GM13977 (cell line): ENCODE measurements at places on chromosomes 4 and X.
A peak's percentile ranks its signal among the peaks of the same experiment; 100 is the strongest.

- DNase-seq = no peak
These were observed 313.9 kb upstream of the SPANXN4 start for GRCh38 chrX:142711796-142712290.

DNA sequence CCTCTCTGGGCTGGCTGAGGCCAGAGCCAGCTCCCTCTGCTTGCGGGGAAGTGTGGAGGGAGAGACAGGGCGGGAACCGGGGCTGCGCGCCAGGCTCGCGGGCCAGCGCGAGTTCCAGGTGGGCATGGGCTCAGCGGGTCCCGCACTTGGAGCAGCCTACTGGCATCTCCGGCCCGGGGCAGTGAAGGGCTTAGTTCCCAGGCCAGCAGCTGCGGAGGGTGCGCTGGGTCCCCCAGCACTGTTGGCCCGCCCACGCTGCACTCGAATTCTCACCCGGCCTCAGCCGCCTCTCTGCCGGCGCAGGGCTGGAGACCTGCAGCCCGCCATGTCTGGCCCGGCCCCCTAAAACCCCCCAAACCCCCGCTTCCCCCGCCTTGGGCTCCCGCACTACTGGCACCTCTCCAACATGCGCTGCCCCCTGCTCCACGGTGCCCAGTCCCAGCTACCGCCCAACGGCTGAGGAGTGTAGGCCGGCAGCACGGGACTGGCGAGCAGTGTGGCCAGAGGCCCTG lies 33.8 kb upstream of the FAT4 start:
- DNase-seq = no peak

GRCh38 chr4:177256950-177257349 lies 52.7 kb upstream of the NEIL3 start:
- no peak for DNase-seq

DNA sequence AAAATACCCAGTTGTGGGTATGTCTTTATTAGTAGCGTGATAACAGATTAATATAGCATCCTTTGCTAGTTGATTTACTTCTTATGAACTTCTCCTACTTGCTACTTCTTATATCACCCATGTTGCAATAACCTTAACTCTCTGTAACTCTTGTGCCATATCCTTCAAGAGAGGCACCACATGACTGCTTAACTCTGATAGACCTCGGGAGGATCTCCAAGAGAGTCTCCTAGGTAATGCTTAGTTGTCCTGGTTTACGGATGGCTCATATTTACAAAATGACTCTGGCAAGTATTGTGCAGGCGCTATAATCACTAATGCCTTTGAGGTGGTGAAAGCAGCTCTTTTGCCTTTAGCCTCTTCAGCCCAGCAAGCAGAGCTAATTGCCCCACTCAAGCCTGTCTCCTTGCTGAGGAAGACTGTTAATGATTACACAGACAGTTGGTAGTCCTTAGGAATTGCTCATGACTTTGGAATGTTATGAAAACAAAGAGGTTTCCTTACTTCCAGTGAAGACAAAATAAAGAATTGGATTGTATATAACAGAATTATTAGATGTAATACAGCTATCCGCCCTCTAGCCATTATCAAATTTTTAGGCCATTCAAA lies 1305.8 kb downstream of the PCDH7 start:
- no peak for DNase-seq

DNA sequence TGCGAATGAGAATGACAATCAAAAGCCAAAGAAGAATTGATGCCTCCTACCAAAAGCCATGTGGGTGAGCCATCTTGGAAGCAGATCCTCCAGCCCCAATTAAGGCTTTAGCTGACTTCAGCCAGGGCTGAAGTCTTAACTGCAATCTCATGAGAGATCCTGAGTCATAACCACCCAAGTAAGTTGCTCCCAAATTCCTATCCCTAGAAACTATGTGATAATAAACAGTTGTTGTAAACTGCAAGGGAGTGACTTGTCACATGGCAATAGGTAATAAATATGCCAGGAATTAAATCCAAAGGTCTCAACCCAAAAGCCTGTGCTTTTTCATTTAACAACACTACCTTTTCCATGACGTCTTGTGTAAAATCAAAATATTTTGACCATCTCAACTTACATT lies 154.2 kb upstream of the TBL1X start:
- no peak for DNase-seq

GRCh38 chrX:133888984-133889383 lies 96.4 kb downstream of the GPC3 start:
- DNase-seq = no peak

DNA sequence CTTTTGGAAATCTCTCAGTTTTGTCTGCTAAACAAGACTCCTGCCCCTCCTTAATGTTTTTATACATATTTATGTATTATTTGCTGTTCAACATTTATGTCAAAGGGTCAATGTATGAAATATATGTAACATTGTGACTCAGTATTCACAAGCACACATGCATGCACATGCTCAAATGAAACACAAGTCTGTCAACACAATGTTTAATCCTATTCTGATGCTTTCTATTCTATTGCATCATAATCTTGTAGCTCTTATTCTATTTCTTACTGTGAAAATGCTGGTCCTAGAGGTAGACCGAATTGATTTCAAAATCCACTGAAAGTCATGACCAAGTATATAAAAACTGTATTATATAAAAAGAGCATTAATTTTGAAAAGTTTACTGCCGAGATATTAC lies 1463.3 kb downstream of the C4orf33 start:
- no peak for DNase-seq

DNA sequence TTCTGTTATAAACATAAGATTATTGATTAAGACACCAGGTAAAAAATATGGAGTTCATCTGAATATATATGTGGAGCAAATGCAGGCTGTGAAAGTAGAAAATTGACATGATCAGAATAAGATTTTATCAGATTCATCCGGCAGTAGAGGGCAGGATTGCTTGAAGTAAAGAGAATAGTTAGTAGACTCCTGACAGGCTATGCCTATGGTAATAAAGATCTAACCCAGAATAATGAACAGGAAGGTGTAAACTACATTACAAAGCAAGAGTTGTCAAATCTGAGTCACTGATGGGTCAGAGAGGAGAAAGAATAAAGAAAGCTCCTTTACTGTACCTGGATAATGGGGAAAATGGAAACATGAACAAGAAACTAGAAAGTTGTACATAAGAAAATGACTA lies 20.8 kb upstream of the TMEM184C start:
- peak; percentile 17 for DNase-seq

GRCh38 chr4:171639540-171639939 lies 173.7 kb upstream of the GALNTL6 start:
- DNase-seq = peak; percentile 24

- no peak for DNase-seq
These were observed 41.5 kb downstream of the QRFPR start for GRCh38 chr4:121339307-121339706.

- no peak for DNase-seq
These were observed 8.0 kb downstream of the SLC9A7 start for GRCh38 chrX:46750889-46751288.

GRCh38 chr4:184815046-184815877 lies 10.5 kb downstream of the ACSL1 start:
- peak; percentile 79 for DNase-seq

GRCh38 chrX:52265713-52266112 lies 81.0 kb downstream of the MAGED4 start:
- no peak for DNase-seq

- DNase-seq = no peak
These were observed 25.2 kb upstream of the ANAPC4 start for GRCh38 chr4:25351777-25352416.

DNA sequence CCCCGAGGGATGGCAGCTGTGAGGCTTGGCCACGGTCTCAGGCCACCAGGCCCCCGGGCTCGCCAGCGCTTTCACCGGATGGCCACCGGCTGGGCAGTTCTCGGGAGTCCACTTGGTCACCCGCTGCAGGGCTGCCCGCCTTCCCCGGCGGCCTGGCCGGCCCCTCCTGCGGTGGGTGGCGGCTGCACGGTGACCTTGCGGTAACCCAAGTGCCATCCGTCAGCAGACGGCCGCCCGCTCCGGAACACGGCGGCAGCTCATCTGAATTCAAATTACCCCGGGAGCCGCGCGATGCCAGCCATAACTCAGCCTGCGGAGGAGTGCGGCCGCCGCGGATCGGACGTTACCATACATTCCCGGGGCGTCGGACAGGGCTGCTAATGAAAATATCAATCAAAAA lies 60.7 kb downstream of the FAM53A start:
- no peak for DNase-seq

DNA sequence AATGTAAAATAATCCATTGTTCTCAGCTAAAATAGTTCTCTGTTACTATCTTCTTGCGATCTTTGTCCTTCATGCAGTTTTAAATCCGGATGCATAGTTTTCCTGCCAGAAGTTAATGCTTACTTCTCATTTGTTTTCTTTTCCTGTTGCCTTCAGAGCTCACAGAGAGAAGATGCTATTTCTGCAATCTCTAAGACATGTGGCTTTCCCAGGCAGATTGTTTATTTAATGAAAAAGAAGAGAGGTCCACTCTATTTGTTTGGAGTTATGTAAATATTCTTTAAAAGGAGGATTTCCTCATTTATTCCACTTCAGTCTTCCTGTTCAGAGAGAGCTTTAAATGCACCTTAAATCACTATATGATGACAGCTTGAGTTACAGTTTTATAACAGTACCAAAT lies 39.3 kb upstream of the HPGD start:
- no peak for DNase-seq

DNA sequence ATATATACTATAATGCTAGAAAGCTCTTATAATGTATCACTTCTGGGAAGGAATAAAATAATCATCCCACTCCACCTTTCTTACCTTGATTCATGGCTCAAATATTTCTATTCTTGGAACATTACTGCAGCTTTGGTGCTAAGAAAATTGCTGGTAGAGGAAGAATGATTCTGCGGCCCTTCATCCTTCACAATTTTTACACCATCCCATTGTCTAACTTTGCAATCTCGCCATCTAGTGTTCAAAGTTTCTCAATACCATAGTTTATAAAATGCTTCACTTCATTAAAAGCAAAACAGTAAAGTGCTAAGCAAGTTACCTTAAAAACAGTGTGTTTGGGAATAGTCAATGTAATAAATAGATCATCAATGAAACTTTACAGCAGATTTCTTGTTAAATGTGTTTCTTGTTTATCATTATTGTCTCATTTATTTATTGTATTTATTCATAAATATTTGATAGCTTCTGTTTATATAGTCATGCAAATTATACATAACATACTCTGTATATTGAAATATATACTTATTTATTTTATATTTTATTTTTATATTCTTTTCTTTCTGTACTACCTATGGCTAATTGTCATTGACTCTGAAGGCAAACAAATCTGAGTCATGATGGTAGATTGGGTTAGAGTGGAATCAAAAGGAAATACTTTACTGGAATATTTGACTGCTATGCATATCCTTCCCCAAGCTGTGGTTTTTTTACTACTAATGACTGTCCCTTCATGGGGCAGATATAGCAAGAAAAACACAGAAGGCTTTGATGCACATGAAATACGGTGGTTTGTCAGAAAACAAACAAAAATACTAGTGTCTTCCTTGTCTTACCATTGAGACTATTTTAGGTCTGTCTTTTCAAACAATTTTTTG lies 390.7 kb downstream of the MAPK10 start:
- DNase-seq = peak; percentile 27

GRCh38 chr4:166460769-166461550 lies 587.9 kb downstream of the TLL1 start:
- DNase-seq = no peak

- DNase-seq = no peak
These were observed 167.5 kb upstream of the SLC7A11 start for GRCh38 chr4:138409670-138410069.

DNA sequence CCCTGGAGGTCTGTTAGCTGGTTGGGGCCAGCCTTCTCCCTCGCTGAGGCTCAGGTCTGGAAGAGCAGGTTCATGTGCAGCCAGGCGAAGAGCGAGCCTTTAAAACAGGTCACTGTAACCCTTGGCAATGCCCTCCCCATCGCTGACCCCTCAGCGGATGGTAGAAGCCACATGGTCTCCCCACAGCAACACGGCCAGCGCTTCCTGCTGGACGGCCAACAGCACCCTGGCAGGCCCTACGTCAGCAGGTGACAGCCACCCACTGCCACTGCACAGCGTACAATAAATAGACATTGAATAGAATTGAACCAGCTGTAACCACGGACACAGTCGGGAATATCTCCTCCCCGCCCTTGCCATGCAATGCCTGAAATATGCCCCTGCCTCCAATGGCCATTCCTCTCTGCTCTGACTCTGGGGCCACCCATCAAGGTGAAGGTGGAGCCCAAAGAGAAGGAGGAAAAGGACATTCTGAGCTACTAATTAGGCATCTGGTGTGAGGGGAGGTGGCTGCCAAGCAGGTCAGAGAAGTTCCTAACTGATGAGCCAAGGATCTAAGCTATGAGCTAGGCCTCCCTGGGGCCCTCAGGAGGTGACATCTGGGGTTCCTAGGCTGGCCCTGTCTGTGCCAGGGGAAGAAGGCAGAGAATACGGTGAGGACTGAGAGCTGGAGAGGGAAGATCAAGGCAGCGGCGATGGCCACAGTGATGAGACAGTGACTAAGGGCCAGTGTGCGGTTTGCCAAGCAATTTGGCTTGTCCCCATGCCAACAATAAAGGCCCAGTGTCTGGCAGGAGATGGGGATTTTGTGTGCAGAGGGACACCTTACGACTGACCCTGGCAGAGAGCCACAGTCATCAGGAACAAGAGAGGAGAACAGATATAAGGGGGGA lies 202.3 kb downstream of the BCOR start:
- no peak for DNase-seq

GRCh38 chr4:80192937-80193336 lies 4.4 kb upstream of the PRDM8 start:
- no peak for DNase-seq

DNA sequence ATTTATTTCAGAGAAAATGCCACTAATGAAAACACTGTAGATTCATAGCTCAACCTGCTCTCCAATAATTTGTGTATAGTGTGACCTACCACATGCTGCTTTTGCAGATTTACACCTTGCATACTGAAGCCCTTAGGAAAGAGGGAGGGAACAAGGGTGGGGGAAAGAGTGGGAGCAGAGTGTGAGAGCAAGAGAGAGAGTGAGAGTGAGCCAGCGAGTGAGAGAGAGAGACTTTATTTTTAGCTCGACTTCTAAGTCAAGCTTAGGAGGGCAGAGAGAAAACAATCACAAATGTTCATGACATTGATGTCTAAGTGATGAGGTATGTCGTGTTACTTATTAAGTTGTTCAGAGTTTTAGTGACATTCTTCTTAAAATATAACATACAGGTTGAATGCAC lies 112.5 kb upstream of the HAND2 start:
- DNase-seq = no peak

- no peak for DNase-seq
These were observed 36.4 kb upstream of the MAN2B2 start for GRCh38 chr4:6538575-6538974.

- DNase-seq = no peak
These were observed 118.4 kb downstream of the COL25A1 start for GRCh38 chr4:109183931-109184490.

DNA sequence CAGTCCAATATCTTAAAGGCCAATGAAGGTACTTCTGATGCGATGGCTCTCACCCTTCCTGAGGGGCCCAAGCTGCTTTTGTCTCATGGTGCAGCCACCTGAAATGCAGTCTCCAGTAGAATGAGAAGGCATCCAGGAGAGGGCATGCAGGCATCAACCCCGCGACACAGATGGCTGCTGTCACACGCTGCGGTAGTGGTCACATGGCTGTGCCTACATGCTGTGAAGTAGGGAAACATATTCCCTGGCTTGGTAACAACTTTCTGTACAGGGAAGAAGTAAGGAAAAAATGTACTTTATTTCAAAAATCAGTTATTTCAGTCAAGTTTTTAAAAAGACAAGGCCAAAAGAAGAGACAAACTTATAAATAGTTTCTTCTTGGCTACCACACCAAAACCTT lies 139.9 kb downstream of the TRIML1 start:
- DNase-seq = no peak
